ENCODE measurements at places on chromosomes 4 and X. TPM values are rescaled to one million over a fixed set of nuclear protein-coding genes. Genes with fewer than 3 reads are reported as not detected.

- no peaks in the 10 kb centered on the region for H3K27me3 ChIP-seq
- H3K27ac ChIP-seq, result no peak overlapping the region
- DNase-seq, result no peak
- H3K4me1 ChIP-seq, result no peaks in the 10 kb centered on the region
Observed at GRCh38 chr4:37132351-37132974, 112.1 kb upstream of the NWD2 start.

- H3K4me3 ChIP-seq, result no peak overlapping the region
- no peak for DNase-seq
Observed at GRCh38 chr4:18582841-18583240, 561.3 kb upstream of the LCORL start.

- H3K36me3 ChIP-seq, result no peaks in the 10 kb centered on the region
- no peak overlapping the region for H3K27ac ChIP-seq
- H3K4me3 ChIP-seq, result no peak overlapping the region
- no peaks in the 10 kb centered on the region for H3K27me3 ChIP-seq
- H3K4me1 ChIP-seq, result no peaks in the 10 kb centered on the region
Observed at GRCh38 chr4:172650758-172651530, 517.7 kb upstream of the GALNT7 start.

DNA sequence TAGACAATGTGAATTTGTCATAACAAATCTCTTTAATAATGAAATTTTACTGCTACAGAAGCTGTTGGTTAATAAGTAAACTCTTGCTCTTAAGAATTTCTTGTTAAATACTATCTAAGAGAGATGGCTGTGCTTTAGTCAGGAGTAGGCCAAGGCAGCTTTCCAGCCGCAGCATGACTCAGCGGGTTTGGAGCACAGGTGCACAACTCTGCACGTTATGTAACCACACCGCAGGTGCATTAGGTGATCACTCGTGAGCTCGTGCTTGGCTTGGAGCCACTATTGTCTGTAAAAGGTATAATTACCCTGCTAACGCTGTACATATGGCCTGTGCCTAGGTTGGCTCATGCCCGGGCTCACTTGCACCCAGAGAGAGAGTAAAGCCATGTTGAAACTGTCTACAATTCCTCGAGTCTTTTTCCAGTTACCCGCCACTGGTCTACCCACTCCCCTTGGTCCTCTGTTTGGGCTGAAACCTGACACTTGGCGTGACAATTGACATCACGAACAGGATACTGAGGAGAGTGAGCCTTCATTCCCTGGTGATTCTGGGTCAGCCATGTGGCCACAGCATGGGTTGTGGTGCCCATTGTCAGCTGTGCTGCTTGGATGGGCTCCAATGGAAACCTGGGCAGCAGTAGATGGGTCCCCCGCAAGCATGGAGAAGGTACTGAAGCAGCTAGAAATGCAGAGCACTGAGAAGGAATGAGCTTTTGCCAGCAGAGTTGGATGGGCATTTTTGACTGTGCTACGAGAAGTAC is 18.4 kb upstream of the ANAPC4 start:
- peak; percentile 77 for DNase-seq
- H3K27ac ChIP-seq, result no peak overlapping the region
- H3K36me3 ChIP-seq, result no peaks in the 10 kb centered on the region
- H3K27me3 ChIP-seq, result no peaks in the 10 kb centered on the region
- H3K4me3 ChIP-seq, result no peak overlapping the region

PABPC1L2A gene
- total RNA-seq, result not detected
